Smooth muscle cell of the coronary artery (primary cell): ENCODE measurements at places on chromosomes 6 and 20. TPM values are rescaled to one million over a fixed set of nuclear protein-coding genes. Genes with fewer than 3 reads are reported as not detected.

FAM210B gene
- 24.9 and 47.4 TPM in 2 replicates for total RNA-seq

ERVFRD-1 gene
- total RNA-seq, result not detected in 2 replicates

MOXD1 gene
- total RNA-seq, result 1.4 and 81.2 TPM in 2 replicates

OR2J3 gene
- total RNA-seq, result not detected in 2 replicates

FNDC11 gene
- total RNA-seq, result 0.12 and 0.30 TPM in 2 replicates

KCNQ2 gene
- not detected in 2 replicates for total RNA-seq

FBXL4 gene
- total RNA-seq, result 8.2 and 11.2 TPM in 2 replicates

MYLK4 gene
- total RNA-seq, result 0.30 and 0.47 TPM in 2 replicates

SPATS1 gene
- not detected in 2 replicates for total RNA-seq

MCHR2 gene
- not detected in 2 replicates for total RNA-seq

FRK gene
- 0.47 and 2.0 TPM in 2 replicates for total RNA-seq

OPRM1 gene
- not detected in 2 replicates for total RNA-seq

EPB41L1 gene
- total RNA-seq, result 9.8 and 14.1 TPM in 2 replicates

DDRGK1 gene
- total RNA-seq, result 27.2 and 38.4 TPM in 2 replicates

TP53TG5 gene
- total RNA-seq, result 0.12 TPM in 1 of 2 replicates, not detected in the other
